ENCODE measurements at places on chromosomes 16 and 17. TPM values are rescaled to one million over a fixed set of nuclear protein-coding genes. Genes with fewer than 3 reads are reported as not detected.

GRCh38 chr17:27355419-27355818 lies 61.5 kb downstream of the WSB1 start:
- no peak overlapping the region for H3K4me3 ChIP-seq
- no peaks in the 10 kb centered on the region for H3K27me3 ChIP-seq
- H3K4me1 ChIP-seq: peaks cover 24% of the 10 kb centered on the region
- peaks cover 3% of the 10 kb centered on the region for H3K36me3 ChIP-seq
- no peak overlapping the region for H3K27ac ChIP-seq

GRCh38 chr17:54259476-54259875 lies 436.7 kb downstream of the KIF2B start:
- H3K27ac ChIP-seq: no peak overlapping the region
- H3K36me3 ChIP-seq: no peaks in the 10 kb centered on the region
- no peaks in the 10 kb centered on the region for H3K4me1 ChIP-seq
- no peak for DNase-seq
- no peaks in the 10 kb centered on the region for H3K27me3 ChIP-seq

DNA sequence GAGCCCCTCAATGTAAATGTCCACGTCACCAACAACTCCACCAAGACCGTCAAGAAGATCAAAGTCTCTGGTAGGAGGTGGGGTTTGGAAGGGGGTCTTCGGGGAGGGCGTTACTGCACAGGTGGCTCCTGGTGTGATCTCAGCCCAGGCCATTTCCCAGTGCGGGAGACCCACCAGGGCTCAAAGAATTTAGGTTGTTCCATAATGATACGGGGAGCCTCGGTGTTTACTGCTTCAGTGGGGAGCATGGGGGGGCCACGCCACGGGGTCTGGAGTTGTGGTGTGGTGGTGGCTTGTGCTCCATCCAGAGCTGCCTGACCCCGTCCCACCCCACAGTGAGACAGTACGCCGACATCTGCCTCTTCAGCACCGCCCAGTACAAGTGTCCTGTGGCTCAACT lies 7.8 kb downstream of the ARRB2 start:
- peaks cover 70% of the 10 kb centered on the region for H3K36me3 ChIP-seq
- no peaks in the 10 kb centered on the region for H3K27me3 ChIP-seq
- H3K27ac ChIP-seq: no peak overlapping the region
- H3K4me1 ChIP-seq: peaks cover 25% of the 10 kb centered on the region

DNA sequence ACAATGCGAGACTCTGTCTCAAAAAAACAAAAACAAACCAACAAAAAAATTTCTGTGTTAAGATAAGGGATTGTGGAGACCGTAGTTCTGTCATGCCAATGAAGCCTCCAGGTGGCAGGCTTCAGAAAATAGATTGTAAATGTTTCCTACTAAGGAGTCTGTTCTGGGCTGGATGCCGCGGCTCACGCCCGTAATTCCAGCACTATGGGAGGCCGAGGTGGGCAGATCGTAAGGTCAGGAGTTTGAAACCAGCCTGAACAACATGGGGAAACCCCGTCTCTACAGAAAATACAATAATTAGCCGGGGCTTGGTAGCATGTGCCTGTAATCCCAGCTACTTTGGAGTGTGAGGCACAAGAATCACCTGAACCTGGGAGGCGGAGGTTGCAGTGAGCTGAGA lies 4.4 kb upstream of the SNX29 start:
- peaks cover 4% of the 10 kb centered on the region for H3K36me3 ChIP-seq
- peaks cover 11% of the 10 kb centered on the region for H3K4me1 ChIP-seq
- no peak overlapping the region for H3K4me3 ChIP-seq
- DNase-seq: no peak
- H3K27me3 ChIP-seq: no peaks in the 10 kb centered on the region

DNA sequence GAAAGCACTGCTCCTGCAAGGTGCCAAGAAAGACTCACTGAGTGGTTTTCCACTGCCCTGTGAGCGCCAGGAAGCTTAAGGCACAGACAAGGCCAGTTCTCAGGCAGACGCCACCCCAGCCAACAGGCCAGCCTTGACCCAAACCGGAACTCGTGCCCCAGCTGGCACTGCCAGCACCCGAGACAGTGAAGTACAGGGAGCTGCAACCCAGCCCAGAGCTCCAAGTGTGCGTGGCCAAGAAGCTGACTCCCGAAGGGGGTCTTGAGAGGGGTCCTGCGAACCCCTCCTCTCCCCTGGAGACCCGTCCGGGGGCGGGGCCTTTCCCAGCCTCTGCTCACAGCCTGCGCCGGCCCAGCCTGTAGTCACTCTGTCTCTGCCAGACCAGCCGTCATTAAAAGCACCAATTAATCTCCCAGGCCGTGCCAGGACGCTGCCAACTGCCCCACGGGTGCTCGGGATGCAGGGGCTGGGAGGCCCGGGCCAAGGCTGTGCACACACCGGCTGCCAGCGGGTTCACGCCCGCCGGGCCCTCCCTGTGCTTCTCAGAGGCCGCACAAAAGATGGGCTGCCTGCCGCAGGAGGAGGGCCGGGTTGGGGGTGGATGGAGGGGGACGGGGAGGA lies 4.4 kb upstream of the SOX8 start:
- no peaks in the 10 kb centered on the region for H3K4me1 ChIP-seq
- H3K4me3 ChIP-seq: no peak overlapping the region
- H3K36me3 ChIP-seq: no peaks in the 10 kb centered on the region

- H3K27ac ChIP-seq: no peak overlapping the region
- no peaks in the 10 kb centered on the region for H3K36me3 ChIP-seq
- no peaks in the 10 kb centered on the region for H3K4me1 ChIP-seq
These were observed 8.7 kb downstream of the PPL start for GRCh38 chr16:4928227-4928626.

GRCh38 chr16:50620646-50621451 lies 60.3 kb downstream of the SNX20 start:
- no peak overlapping the region for H3K27ac ChIP-seq
- no peaks in the 10 kb centered on the region for H3K27me3 ChIP-seq
- no peak overlapping the region for H3K4me3 ChIP-seq
- DNase-seq: no peak
- peaks cover 7% of the 10 kb centered on the region for H3K4me1 ChIP-seq
- H3K36me3 ChIP-seq: no peaks in the 10 kb centered on the region

GRCh38 chr17:6554342-6554741 lies 2.0 kb downstream of the PITPNM3 start:
- no peak overlapping the region for H3K4me3 ChIP-seq
- H3K27me3 ChIP-seq: peaks cover 50% of the 10 kb centered on the region
- H3K36me3 ChIP-seq: no peaks in the 10 kb centered on the region
- DNase-seq: no peak

The AOC2 gene
- 3.2 TPM for total RNA-seq

DNA sequence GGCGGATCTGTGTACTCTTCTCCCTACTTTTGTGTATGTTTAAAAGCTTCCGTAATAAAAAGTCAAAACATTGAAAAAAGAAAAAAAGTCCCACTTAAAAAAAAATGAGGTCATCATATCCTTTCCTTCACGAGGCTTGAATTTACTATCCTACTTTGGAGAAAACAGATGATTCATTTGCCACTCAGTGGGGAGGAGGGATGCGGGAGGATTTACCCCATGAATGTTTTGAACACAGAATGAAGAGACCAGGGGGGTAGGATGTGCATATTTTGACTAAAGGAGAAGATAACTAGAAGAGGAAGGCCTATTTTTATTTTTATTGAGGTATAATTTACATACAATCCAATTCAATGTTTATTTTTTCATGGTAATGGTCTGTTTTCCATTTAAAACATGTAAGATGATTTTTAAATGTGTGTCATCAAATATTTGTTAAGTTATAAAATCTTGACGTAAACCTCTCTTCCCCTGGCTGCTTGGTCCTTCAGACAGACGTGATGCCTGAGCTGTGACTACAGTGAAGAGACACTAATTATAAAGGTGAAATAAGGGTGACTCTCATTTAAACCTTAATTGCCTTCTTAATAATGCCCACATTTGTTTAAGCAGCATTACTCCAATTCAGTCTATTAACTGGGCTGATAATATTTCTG lies 135.4 kb upstream of the AXIN2 start:
- no peak for DNase-seq
- no peak overlapping the region for H3K27ac ChIP-seq
- no peaks in the 10 kb centered on the region for H3K36me3 ChIP-seq
- H3K4me3 ChIP-seq: no peak overlapping the region

The DPEP1 gene
- total RNA-seq: not detected

DNA sequence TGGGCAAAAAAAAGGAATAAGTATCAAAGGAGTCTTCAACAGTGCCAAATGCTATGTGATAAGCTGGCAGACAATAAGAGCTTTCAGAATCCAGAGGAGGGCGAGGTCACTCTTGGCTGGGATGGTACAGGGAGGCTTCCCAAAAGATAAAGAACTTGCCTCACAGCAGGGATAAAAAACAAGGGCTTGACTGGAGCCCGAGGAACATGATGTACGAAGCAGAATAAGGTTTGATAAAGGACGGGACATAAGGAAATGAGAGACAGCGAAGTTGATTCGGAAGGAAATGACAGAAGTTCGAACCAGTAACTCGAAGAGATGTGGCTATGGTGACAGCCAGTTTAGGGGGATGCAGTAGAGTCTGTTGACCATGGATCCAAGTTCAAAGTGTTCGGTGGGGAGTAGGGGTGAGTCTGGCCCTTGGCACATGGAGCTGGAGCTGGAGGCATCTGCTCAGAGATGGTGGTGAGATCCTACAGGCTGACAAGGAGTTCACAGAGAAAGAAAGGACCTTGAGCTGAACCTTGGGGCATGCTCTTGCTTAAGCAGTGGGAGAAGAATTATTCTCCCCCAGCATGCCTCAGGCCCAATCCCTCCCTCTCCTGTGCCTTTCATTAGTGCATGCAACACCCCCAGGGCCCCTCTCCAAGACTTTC lies 137.6 kb upstream of the RCVRN start:
- no peak for DNase-seq
- H3K27ac ChIP-seq: no peak overlapping the region
- H3K4me1 ChIP-seq: no peaks in the 10 kb centered on the region
- no peak overlapping the region for H3K4me3 ChIP-seq
- H3K36me3 ChIP-seq: no peaks in the 10 kb centered on the region

The NPB gene
- 0.28 TPM for total RNA-seq

DNA sequence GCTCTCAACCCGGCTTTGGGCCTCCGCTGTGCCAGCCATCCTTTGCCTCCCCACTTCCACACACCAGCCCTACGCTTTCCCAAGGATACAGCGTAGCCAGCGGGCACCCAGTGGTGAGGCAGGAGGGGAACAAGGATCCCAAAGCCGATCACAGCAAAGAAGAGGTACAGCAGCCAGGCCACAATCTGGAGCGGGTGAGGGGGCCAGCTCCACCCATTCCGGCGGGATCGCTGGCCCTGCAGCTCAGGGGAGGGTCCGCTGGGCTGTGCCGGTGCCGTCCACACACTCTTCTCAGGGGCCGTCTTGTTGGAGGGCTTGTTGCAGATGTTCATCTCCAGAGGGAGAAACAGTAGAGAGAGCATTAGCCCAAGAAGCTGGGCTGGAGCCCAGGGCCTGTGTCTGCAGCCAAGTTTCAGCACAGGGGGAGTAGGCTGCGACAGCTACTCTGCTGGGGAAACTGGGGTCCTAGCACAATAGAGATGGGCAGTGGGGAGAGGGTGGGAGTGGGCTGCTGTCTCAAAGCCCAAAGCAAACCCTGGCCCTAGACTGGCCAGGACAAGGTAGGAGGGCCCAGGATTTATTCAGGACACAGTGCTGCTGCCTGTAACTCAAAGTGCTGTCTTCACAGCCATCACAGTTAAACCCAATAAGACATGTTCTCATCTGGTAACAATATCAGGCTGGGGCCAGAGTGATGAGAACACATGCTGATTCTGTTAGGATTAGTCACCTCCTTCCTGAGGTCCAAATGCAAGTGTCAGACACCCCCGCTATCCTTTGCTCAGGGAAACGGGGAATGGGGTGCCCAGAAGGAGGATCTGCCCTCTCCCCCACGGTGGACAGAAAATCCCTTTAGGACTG lies 9.9 kb downstream of the ZDHHC1 start:
- H3K4me3 ChIP-seq: no peak overlapping the region
- no peak for DNase-seq
- H3K27me3 ChIP-seq: peaks cover 7% of the 10 kb centered on the region

The CIAO2B gene
- total RNA-seq: 161 TPM

DNA sequence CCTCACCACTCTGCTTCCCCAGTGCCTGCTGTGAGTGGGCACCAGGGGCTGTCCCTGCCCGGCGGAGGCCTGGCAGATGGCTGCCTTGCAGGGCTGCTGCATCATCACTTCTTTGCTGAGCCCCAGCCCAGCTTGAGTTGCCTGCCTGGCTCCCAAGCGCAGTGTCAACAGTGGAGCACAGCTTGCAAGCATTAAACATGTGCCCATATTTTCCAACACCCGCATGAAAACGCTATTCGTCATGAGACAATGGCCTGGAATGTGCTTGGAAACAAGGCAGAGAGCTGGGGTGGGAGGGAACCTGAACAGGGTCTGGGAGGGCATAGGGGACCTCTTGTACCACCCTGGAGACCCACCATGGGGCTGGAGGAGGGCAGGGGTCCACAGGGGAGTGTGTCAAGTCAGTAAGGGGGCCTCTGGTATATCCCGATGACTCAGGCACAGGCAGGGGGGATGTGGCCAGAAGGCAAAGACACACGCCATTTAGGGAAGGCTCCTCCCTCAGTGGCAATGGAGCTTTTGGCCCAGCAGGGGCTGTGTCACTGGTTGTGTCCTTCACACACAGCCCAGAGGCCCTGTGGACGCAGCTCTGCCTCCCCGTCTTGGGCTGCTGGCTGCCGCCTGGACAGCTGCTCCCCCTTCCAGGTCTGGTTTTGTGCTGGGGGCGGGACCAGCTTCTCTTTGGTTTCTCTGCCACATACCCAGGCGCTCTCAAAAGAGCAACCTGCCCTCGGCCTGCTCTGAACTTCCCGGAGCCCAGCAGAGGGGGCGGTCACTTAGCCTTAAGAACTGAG lies 17.4 kb upstream of the MTSS2 start:
- no peak for DNase-seq
- no peak overlapping the region for H3K4me3 ChIP-seq
- H3K27me3 ChIP-seq: no peaks in the 10 kb centered on the region
- H3K36me3 ChIP-seq: no peaks in the 10 kb centered on the region
- H3K4me1 ChIP-seq: no peaks in the 10 kb centered on the region
- H3K27ac ChIP-seq: no peak overlapping the region

GRCh38 chr17:62388856-62389255 lies 8.5 kb downstream of the EFCAB3 start:
- H3K36me3 ChIP-seq: no peaks in the 10 kb centered on the region
- no peak for DNase-seq
- H3K27ac ChIP-seq: no peak overlapping the region
- H3K4me3 ChIP-seq: no peak overlapping the region
- peaks cover 17% of the 10 kb centered on the region for H3K27me3 ChIP-seq

- H3K27me3 ChIP-seq: no peaks in the 10 kb centered on the region
- H3K4me3 ChIP-seq: no peak overlapping the region
- H3K36me3 ChIP-seq: peaks cover 14% of the 10 kb centered on the region
- H3K27ac ChIP-seq: no peak overlapping the region
- no peaks in the 10 kb centered on the region for H3K4me1 ChIP-seq
These were observed 46.7 kb downstream of the LMF1 start for GRCh38 chr16:924063-924462.

GRCh38 chr17:79272666-79273219 lies 198.1 kb downstream of the ENGASE start:
- H3K27me3 ChIP-seq: no peaks in the 10 kb centered on the region
- no peak overlapping the region for H3K27ac ChIP-seq
- no peaks in the 10 kb centered on the region for H3K36me3 ChIP-seq

The MYO15A gene
- total RNA-seq: 0.64 TPM

The PLCD3 gene
- 4.0 TPM for total RNA-seq

GRCh38 chr17:6110592-6110991 lies 40.4 kb downstream of the WSCD1 start:
- no peak for DNase-seq
- H3K4me1 ChIP-seq: peaks cover 5% of the 10 kb centered on the region
- no peak overlapping the region for H3K4me3 ChIP-seq
- H3K27ac ChIP-seq: no peak overlapping the region

GRCh38 chr17:32261936-32262510 lies 3.6 kb upstream of the RHBDL3 start:
- no peak for DNase-seq
- no peak overlapping the region for H3K4me3 ChIP-seq
- H3K4me1 ChIP-seq: peaks cover 9% of the 10 kb centered on the region
- H3K27ac ChIP-seq: no peak overlapping the region
